NCI-H2171 (cell line): ENCODE measurements at places on chromosomes 11 and 22.

DNA sequence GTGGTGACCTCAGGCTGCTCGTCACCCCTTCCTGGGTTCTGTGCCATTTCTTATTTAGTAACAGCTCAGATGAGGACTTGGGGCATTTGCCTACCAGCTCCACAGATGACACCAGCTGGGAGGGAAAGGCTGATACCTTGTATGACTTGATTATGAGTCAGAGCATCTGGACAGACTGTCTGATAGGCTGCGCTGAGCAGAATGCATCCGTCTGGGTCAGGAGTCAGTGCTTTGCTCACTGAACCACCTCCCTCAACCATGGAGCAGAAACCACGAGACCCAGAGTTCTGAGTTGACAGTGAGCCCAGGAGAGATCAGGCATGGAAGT lies 6.8 kb downstream of the ST14 start:
- peak; percentile 31 for DNase-seq

DNA sequence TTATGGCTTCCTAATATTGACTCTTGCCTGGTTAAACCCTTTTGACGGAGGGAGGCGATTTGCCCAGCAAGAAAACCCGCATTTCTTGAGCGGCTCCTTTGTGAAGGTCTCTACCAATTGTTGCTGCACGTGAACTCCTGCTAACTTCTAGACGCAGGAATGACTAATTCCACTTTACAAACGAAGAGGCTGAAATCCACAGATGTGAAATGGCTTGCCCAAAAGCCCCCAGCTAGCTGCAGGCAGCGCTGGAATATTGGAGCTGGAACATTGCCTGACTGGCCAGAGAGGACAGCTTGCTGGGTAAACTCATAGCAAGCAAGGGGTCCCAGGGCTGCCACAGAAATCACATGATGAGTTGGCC lies 542 bp downstream of the GCAT start:
- DNase-seq = no peak

DNA sequence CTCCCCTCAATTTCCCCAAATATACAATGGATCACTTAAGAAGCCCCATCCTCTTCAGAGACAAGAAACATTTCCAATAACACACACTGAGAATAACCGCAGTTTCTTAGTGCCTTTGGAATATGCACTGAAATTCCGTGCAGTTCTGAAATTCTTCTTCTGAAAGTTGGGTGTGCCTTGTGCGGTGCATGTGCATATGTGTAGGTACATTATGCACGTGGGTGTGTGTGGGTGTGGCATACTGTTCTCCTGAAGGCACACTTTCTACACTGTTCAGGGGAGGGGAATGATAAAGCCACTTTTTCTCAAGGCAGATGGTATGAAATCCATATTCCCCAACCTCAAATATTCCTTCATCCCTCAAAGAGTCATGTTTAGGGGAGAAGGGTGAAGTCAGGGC lies 1.7 kb downstream of the EXPH5 start:
- DNase-seq = no peak

DNA sequence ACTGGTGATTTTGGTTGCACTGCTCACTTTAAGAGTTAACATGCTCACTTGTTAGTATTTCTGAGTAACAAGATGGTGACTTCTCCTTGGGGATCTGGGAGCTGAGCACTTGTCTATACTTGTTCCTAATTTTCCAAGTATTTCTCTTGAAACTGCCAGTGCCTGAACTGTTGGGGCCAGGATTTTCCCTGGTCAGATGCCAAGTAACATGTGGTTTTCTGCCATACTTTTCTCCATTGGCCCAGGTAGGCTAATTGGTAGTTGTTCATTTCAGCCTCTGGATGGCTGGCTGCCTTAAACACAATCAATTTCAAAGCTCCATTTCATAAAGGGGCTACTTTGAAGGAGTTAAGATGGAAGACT lies 35.0 kb downstream of the RNF141 start:
- no peak for DNase-seq
